Activated CD4-positive, alpha-beta T cell treated with anti-CD3 and anti-CD28 coated beads for 48 hours (primary cell): ENCODE measurements at places on chromosomes 6 and 20.

- no peak for DNase-seq
Measured at GRCh38 chr6:109036574-109037294, 57.9 kb downstream of the SESN1 start.

DNA sequence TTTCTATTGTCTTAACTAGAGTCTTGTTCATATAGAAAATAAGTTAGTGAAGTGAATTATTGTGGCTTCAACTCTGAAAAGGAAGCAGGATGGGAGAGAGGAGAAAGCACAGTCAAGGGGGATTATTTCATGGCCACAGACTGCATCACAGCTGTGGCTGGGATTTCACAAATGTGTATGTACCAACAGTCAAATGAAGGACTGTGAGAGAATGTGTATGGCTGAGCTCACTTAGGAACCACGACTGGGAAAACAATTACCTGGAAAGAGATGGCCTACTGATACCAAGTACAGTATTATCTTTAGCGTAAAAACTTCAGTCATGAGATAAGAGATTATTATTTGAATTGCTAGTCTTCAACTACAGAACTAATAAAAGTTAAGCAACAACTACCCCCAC, 54.9 kb downstream of the SESN1 start:
- no peak for DNase-seq

DNA sequence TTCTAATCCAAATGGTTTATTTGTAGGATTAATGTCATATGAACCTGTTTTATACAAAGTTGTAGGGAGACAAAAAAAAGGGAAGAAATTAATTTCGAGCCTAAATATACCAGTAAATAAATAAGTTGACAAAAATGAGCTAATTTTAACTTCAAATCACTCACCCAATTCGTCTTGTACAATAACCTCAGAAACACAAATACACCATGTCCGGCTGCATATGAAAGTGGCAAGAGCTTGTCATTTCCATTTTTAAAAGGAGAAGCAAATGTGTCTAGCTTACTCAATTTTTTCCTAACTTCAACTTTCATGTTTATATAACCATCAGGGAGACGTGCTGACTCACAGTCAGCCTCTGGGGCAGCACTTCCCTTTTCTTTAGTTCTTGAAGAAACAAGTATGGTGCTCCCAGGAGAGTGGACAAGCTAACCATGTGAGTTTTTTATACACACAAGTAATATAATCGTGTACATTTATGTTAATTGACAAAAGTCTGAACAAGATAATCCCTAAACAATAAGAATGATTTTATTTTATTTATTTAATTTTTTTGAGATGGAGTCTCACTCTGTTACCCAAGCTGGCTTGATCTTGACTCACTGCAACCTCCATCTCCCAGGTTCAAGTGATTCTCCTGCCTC, 55.5 kb upstream of the SGK1 start:
- peak; percentile 24 for DNase-seq

DNA sequence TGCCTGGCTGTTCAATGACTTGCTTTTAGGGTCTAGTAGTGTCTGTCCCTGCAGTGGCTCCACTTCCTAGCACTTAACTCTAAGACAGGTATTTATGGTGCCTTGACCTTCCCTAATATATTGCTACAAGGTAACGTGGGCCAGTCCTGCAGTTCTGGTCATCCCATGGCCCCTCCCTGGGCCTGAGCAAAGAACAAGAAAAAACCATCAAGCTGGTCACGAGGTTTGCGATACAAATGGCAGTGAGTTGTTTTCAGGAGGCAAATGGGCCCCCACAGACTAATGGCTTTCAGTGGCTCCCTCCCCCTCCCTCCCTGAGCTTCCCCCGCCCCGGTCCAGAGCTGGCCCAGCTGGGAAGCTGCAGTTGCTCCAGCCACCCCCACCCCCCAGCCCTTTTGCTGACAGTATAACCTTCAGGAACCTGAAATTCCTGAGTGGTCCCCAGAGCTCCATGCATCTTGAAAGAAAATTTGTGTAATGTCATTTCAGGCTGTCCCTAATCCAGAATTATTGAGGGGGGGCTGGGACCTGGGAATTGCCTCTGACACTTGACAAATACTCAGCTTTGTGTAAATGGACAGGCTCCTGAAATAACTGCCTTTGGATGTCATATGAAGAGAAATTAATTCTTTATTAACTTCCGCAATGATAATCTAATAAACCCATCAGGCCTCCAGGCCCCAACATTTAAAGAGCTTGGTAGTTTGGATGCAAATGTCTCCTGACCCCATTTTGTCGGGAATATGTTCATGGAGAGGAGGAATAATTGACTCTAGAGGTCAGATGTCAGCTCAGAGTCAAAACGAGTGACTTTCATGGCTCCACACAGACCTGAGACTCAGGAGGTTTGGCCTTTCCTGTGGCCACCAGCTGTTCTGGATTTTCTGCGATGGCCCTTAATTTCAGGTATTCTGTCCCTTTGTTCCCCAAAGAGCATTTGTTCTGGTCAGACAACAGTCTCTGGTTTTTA, 153.2 kb upstream of the TOP1 start:
- no peak for DNase-seq

DNA sequence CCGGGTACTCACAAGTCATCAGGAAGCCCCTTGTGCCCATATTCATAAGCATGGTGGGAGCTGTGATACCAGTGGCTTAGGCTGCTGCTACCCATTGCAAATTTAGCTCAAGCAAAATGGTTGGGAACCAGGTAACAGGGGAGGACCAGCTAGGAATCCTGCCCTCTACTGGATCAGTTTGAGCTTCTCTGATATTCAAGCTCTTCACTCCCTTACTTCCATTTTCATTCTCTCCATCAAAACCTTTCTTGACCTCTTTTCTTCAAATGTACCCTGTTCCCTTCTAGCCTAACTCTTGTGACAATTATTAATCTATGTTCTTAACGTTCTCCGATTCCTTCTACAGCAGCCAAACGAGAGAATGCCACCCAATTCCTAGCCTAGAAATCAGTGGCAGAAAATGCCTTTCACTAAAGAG, 9.7 kb downstream of the NOL7 start:
- peak; percentile 24 for DNase-seq

- no peak for DNase-seq
Measured at GRCh38 chr20:38117635-38118034, 47.4 kb downstream of the TGM2 start.

DNA sequence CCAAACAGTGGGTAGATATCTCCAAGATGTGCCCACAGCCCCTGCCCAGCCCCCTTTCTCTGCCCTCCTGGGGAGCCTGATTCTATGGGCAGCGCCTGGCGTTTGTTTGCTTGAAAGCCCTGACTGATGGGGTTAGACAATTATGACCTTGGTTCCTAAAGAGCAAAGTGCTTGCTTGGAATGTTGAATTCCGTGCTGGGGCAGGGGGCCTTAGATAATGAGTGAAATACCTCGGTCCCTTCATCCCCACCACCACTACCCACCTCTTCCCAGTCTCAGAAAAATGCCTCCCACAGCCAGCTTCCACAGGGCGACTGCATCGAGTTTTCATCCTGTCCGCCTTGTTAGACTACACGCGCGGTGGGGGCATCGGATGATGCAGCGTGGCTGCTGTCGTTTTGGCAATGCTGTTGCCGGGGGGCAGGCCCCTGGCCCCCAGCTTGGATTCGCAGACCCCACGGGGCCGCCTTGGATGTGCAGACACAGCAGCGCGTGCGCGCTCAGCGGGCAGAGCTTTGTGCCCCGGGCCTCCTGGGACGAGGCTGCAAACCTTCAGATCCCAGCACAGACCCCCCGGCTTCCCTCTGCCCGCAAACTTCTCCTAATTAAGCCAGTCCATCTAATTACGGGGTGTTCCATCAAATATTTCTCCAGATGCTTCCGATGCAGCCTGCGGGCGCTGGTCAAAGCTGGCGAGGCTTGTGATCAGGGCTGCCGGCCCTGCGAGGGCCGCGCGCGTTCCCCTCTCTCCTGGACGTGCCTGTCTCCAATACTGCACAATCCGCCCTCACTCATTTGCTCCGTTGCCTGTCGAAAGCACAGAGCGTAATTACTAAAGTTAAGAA, 86.1 kb downstream of the LINC00237 start:
- no peak for DNase-seq

DNA sequence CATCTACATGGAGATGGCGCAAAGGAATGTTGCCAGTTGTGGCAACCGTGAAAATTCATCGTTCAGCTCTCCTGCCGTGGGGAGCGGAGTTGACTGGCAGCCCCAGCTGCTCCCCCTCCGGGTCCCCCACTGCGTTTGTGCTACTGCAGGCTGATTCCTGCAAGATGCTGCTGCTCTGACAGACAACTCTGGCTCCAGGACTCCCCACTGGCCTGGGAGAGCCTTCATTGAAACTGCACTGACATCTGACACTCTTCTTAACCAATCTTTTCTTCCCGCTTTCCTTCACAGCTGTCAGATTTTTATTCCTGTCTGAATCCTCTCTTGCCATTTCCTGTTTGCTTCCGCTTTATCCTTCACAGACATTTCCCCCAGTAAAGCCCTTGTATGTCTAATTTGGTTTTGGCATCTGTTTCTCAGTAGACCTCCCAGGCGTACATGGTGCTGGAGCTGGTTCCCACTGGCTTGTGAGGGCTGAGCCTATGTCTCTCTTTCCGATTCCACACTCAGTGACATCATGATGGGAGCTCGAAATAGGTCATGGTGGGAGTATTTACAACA, 9.5 kb upstream of the ATRN start:
- no peak for DNase-seq

DNA sequence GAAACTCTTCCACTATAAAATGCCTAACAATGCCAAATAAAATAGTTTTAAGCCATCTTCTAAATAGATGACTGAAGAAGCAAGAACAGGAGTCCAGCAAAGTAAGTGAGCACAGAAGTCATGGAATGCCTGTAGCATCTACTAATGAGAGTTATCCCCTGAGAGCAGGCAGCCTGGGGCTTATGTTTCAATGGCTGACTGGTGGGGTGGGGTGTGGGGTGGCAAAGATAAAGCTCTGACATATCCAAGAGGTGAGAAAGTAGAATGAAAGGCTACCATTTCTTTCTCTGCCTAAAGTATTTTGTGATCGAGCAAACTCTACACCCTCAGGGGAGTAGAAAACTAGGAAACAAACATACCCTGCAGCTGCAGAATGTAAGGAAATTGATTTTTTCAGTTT, 348.8 kb downstream of the TFAP2B start:
- no peak for DNase-seq

DNA sequence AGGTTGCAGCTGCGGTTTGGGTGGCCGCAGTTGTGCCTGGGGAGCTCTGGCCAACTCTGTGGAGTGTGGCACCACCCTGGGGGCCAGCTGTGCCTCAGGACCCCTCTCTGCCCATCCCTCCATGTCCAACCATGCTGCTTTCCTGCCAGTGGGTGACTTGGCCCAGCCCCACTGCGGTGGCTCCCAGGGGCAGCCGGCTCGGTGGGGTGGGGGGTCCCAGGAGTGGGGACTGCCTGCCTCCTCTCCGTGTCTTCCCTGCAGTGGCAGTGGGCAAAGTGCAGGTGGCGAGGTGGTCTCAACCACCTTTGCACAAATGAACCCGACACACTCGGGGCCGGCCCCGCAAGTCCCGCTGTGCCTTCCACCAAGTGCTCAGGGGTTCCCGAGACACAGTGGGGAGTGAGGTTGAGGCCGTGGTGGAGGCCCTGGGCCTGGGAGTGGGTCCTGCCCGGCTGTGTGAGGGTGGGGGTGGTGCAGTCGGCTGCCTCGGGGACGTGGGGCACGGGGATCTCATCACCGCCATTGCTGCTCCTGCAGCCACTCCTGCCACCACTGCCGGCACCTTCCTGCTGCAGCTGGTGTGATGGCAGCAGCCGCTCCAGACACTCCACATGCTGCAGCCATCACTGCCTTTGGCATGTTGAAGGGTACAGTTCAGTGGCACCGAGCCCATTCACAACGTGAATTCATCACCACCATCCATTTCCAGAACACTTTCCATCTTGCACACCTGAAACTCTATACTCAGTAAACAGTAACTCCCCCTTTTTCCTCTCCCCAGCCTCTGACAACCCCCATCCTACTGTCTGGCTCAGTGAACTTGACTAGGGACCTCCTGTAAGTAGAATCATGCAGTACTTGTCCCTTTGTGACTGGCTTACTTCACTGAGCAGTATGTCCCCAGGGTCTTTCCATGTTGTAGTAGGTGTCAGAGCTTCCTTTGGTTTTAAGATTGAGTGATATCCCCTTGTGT, 10.7 kb upstream of the SLCO4A1 start:
- DNase-seq: no peak

GRCh38 chr6:144667532-144668503, 382.7 kb downstream of the UTRN start:
- no peak for DNase-seq
